Motor neuron (in vitro differentiated cells): ENCODE measurements at places on chromosomes 16 and 17. TPM values are rescaled to one million over a fixed set of nuclear protein-coding genes. Genes with fewer than 3 reads are reported as not detected.
A peak's percentile ranks its signal among the peaks of the same experiment; 100 is the strongest.

GRCh38 chr17:27602721-27603420 is 28.1 kb upstream of the LGALS9 start:
- ATAC-seq = peak; percentile 51

Gene IRX3
- 17.9 and 26.1 TPM in 2 replicates for total RNA-seq

Gene SLC16A3
- 17.2 TPM in 2 replicates for total RNA-seq

Gene CCL16
- 0.93 TPM in 1 of 2 replicates, not detected in the other for total RNA-seq

DNA sequence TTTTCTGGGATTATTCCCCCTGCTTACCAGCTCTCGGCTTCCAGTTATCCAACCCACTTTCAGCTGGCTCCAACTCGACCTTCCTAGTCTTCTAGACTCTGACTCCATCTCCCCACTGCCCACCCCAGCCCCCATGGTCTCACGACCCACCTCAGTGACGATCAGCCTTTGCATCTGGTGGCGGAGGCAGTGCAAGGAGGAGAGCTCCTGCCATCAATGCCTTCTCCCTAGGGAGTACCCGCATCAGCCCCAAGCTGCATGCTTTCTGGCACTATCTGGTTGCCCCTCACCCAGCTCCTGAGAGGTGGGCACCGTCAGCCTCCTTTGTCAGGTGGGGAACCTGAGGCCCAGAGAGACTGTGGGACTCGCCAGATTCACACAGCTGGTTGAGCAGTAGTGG is 72.6 kb upstream of the RPL38 start:
- ATAC-seq = no peak

DNA sequence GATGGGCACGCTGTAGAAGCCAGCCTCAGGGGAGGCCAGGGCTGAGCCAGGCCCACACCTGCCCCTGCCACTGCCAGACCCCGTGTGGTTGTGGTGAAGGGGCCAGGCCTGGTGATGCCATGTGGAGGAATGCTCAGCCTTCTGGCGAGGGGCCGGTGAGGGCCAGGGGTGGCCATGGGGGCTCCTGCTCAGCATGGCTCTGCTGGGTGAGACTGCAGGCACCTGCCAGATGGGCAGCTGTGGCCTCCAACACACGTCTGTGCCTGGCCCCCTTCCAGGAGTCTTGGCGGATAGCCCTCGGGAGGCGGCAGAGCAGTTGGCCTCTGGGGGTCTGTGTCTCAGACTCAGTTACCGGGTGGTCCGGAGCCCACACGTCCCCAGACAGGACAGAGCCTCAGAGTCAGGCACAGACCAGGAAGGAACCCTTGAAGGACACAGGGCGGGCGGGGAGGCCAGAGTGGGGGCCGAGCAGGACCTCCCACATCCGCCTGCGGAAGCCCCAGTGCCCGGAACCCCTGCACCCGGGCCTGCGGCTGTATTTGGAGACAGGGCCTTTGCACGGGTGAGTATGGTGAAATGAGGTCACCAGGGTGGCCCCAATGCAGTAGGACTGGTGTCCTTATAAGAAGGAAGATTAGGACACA is 22.5 kb upstream of the CHMP6 start:
- no peak for ATAC-seq

- no peak for ATAC-seq
Observed at GRCh38 chr16:82382521-82382920, 212.5 kb upstream of the MPHOSPH6 start.
